ENCODE measurements at places on chromosomes 12 and 14.

- DNase-seq = no peak
Measured at GRCh38 chr12:9037431-9037830, 48.1 kb downstream of the KLRG1 start.

DNA sequence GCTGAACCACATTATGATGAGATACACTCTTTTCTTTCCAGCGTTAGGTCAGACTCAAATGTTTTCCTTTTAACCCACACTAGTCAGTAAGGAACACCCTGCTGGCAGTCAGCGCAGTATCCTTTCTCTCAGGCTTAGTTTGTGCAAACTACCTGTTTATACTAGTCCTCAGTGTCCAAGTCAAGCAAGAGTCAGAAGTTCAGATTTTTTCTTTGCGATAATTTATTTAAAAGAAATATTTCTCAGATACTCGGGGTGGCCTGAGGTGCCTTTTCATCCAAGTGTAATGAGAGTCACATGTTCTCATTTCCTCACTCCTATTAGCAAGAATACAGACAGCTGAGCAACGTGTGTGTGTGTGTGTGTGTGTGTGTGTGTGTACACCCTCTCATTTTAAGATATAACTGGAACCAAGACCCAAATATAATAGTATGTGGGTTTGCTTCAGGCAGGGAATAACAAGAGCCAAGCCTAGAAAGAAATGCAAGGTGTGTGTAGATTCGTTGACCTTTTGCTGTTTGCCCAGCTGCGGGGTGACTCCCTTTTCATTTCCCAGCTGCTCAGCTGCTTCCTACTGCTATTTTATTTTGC, 182.7 kb downstream of the KICS2 start:
- no peak for DNase-seq

DNA sequence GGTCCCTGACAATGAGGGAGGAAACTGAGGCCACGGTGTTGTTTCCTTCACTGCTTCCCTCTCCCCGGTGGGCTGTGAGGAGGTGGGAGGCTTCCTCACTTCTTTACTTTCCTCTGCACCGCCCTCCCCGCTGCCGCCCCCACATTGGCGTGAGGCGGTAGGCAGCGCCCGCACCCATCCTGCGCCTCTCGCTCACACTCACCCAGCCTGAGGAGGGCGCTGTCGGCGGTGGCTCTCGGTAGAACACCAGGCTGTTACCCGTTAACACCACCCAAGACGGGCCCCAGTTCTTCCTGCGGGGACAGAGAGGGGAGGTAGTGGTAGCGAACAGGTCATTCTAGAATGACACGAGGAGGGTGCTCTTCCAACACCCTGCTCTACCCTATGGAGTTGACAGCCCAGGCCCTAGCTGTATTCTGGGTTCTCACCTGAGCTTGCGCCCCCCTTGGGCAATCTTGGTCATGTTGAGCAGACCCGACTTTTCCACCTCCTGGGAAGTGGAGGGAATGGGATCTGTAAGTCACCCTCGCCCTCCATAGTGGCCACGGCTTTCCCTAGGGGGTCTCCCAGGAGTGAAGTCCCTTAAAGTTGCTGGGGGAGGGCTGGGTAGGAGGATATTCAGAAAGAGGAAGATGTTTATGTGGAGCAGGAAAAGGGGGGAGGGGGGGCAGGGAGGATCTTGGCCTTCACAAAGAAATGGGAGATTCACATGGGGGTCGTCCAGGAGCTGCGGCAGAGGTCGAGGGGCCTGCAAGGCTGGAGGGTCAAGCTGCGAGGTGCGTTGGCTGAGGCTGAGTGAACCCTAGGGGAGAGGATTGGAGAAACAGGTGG, 3.3 kb downstream of the ARHGAP9 start:
- peak; percentile 78 for DNase-seq

GRCh38 chr14:23056956-23057756, at the start of gene CDH24:
Gene CDH24 (minus strand): TSS chr14:23057520. CDS start chr14:23055733, 1,787 bp downstream.
- peak; percentile 90 for DNase-seq

- DNase-seq = peak; percentile 70
Measured at GRCh38 chr12:111444314-111444924, 38.7 kb downstream of the SH2B3 start.

DNA sequence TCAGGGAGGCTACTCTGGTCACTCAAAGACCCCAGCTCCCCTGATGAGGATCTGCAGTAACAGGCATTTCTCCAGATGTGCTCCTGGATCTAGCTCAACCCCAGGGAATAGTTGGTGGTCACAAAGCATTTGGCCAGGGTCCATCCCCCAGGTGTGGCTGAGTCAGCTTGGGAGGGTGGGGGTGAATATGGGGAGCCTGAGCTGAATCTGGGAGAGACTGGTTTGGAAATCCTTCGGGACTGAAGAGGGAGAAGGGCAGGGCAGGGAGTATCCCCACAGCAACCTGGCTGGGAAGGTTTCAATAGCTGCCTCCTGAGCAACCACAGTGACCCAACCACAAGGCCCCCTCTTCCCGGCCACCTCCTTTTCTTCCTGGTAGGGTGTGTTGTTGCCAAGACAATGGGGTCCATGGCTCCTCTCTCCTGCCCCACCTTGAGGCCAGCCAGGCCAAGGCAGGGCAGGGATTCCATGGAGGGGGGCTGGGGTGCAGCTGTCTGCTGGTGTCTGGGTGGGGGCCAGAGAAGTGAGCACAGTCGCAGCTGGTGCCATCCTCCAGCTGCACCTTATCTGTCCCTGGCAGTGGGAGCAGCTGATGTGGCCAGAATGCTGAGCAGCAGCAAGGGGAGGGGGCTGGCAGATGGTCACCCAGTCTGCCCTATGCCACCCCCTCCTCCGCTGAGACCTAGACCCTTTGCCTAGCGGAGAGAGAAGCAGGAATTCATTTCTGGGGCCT, 5.5 kb downstream of the ASIC1 start:
- no peak for DNase-seq

DNA sequence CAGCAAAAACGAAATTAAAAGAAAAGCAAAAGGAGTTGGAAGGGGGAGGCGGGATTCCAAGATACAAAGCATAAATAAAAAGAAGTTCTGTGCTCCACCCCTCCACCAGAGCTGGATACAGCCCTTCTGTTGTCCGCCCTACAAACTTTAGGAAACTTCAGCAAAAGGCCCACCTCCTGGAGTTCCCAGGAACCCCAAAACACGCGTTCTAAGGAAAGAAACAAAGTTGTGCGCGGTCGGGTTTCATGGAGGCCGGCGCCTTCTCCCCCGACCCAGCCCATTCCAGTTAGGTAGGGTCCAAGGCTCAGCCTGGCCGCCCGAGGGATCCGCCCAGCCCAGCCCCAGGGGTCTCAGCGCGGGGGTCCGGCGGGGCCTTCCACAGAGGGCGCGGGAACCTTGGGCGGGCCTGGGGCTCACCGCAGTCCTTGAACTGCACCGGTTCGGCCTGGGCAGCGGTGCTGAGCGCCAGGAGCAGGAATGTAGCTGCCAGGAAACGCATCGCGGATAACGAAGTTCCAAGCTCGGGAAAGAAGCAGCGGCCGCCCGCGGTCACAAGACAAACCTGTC, at the start of gene NPC2:
Gene NPC2, minus strand, starts transcription at position 530 of the 567 bp plus-strand sequence. Its CDS starts 31 bp downstream, at position 499.
- DNase-seq = no peak
